GM23248 (cell line): ENCODE measurements at places on chromosomes 5 and 9.

DNA sequence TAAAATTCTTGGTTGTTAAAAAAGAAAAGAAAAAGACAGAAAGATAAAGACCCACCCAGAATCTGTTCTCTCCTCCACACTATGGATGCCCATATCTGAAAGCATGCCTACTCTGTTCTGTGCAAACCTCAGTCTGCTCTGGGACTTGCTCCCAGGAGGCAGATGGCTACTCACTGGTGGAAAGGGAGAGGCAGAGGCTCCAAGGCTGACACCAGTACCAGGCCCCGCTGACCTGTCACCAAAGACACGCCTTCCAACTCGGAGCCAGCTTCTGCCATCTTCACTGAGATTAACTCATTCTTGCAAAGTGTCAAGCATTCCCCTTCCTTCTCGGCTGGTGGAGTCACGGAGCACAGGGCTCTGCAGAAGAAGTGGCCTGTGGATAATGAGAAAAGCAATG is 21.6 kb downstream of the SH3TC2 start:
- DNase-seq, result no peak

- peak; percentile 66 for DNase-seq
Observed at GRCh38 chr5:66814146-66814991, 218.2 kb downstream of the MAST4 start.

GRCh38 chr5:2106721-2107120 is 224.0 kb upstream of the IRX4 start:
- no peak for DNase-seq

DNA sequence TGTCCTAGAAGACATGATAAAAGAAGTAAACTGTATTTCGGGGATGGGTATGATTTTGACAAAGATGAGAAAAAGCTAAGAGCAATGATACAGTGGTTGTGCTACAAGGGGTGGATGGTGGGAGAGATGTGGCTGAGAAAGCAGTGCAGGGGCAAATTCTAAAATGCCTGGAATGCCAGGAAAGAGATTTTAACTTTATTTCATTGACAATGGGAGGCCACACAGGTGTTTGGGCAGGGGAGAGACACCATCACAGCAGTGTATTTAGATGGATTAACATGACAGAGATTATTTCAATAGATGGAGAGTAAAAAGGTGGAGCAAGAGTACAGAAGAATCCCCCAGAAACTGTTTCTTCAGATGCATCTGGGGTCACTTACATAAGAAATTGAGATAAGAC is 71.2 kb downstream of the MAMDC2 start:
- DNase-seq, result no peak

DNA sequence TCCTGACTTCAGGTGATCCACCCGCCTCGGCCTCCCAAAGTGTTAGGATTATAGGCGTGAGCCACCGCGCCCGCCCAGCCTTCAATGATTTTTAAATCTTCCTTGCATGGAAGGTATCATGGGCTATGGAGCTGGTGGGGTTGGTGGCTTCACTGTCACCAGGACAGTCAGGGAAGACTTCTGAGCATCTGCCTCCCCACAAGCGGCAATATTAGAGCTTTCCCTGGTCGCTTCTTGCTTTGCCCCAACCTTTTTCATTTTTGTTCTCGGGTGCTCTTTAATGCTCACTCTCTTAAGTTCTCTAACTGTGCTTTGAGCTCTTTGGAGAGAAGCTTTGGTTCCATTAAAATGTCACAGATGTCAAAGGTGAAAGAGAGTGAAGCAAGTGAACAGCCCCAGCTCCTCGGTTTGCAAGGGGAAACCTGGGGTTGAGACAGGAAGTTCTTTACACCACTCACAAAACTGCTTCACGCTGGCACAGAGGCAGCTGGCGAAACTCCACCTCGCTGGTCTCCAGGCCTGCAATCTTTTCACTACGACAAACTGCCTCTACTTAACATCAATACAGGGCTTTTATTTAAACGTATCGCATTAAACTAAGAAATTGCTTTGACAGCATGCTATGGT is 142.5 kb upstream of the RETREG1 start:
- DNase-seq, result no peak

DNA sequence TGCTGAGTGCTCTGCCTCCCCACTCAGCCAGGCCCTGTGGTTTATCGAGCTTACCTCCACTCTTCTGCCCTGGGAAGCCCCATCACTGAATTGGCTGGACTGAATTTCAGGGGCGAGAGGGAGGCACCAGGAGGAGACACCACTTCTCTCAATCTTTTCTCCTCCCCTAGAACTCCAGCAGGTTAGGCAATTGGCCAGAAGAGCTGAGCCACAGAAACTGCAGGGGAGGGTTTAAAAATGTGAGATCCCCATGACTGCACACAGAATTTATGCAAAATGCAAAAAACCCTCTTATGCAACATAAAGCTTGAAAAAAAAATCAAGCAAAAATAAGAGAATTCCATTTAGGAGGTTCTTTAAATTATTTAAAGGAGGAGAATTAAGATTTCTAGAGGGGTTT is 29.9 kb downstream of the TUT7 start:
- peak; percentile 85 for DNase-seq

DNA sequence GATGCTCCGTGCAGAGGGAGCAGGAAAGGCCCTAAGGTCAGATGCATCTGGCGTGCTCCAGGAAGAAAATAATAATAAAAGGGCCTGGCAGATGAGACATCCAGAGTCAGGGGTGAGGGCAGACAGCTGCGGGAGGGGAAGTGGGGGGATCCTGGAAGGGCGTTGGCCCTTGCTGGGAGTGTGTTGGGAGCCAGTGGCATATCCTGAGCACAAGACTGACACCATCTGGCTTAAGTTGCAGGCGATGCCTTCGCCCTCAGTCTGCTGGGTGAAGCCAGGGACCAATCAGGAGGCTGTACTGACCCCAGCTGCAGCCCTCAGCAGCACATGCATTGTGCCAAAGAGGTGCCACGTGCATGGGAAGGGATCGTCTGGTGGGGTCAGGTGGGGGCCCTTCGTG is 3.8 kb downstream of the OR2V2 start:
- peak; percentile 18 for DNase-seq

- no peak for DNase-seq
Observed at GRCh38 chr5:158792976-158793375, 306.7 kb downstream of the EBF1 start.

GRCh38 chr5:172421020-172421419 is 33.3 kb downstream of the SH3PXD2B start:
- no peak for DNase-seq

DNA sequence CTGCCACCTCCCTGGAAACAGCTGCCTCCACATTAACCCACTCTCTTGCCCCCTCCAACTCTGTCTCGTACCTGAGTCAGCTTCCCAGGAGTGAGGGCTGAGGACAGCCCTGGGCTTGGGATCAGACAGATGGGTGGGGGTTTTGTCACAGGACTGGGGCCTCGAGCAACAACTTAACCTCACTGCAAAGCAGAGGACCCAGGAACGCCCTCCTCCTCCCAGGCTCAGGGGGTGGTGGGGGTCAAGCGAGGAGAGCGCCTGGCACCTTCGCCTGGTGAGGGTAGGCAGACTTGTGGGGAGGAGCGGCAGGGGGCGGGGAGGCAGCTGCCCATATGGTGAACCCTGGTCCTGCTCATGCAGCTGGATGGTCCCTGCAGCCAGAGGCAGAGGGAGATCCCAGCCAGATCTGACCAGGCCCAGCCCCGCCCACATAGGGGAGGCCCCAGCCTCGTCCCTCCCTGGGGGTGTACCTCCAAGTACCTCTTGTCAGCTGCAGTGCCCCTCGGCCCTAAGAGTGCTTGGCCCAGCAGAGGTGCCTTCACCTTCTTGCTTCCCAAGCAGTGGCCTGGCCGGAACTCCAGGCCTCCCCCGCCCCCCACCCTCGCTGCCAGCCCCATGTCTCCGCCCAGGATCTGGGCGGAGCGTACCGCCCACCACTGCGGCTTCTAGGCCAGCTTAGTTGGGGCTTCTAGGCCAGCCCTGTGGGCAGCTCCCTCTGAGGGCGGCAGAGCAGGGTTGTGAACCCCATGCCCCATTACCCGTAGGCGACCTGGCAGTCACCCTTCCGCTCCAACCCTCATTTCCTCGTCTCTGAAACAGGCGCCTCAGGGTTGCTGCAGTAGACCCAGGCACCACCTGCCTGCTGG is at the start of gene SARDH:
Gene SARDH, minus strand, starts transcription at position 579 of the 866 bp plus-strand sequence. CDS start 4,179 bp downstream, outside the sequence.
- peak; percentile 50 for DNase-seq

- DNase-seq, result peak; percentile 78
Observed at GRCh38 chr9:125631391-125632085, 75.5 kb downstream of the MAPKAP1 start.

DNA sequence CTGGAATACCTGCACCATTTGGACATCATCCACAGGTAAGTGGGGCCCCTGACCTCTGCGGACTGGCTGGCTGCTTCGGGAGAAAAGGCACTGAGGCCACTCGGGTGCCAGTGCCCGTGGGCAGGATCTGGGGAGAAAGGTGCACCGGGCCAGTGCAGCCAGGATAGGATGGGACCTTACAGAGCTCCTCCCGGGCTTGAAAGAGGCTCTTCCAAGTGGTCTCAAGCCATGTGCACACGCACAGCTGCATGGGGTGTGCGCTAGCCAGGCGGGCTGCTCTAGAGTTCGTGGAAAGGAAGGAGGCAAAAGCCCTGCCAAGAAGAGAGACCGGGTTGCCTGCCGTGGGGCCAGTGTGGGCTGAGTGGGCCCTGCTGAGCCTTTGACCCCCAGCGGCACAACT is 13.4 kb downstream of the STKLD1 start:
- no peak for DNase-seq

- DNase-seq, result no peak
Observed at GRCh38 chr9:70389188-70389587, 25.3 kb downstream of the KLF9 start.
